ENCODE measurements at places on chromosomes 16 and 17.

GRCh38 chr16:84183911-84184591 is 2.8 kb downstream of the TAF1C start:
- no peak for DNase-seq

- no peak for DNase-seq
These were observed 71.4 kb upstream of the IRX6 start for GRCh38 chr16:55252577-55252976.

DNA sequence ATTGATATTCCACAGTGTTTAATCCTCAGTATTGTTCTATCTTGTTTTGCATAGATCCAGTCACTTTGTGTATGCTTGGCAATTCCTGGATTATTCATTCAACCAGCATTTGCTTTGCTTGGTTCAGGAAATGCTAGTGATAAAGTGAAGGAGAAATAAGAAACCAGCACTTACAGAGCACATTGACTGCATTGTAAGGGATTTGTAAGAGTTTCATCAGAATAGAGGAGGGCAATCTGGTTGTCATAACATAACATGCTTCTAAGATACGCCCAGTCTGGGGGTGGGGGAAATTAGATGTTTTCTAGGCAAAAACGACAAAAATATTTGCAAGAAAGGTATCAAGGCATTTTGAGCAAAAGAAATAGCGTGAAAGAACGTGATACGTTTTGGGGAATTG is 40.4 kb downstream of the TNRC6A start:
- no peak for DNase-seq

DNA sequence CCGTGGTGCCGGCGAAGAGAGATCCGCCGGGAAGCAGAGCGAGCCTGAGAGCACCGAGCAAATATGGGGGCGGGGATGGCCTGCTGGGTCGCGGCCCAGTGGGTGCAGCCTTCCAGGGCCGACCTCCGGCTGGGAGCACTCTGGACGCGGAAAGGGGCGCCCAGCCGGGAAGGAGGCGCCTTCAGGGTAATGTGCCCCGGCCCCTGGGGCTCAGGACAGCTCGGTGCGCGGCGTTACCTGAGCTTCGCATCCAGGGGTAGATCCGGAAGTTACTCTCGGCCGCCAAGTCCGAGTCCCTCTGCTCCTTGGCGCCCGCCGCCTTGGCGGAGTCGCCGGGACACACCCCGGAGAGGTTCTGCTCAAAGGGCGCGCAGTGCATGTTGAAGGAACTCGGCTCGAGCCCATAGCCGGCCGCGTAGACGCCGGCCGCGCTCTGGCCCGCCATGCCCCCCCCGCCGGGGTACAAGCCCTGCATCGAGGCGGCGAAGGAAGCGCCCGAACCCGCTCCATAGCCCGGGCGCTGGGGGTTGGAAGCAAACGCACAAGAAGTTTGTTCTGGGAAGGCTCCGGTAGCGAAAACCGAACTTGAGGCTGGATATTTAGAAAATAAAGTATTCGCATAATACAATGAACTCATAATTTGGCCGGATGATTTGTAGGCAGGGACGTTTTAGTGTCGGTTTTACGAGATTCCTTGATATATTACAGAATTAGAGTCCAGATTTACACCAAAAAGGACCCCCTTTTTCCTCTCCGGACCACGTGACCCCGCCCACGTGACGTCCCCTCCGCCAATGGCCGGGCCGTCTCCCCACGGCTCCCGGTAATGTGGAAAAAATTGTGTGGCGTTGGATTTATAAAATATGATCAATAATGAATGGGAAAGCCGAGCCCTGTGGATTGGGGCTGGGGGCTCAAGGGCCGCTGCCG is at the start of gene HOXB7:
Gene HOXB7, minus strand, starts transcription at position 736 of the 930 bp plus-strand sequence. Its CDS starts 99 bp downstream, at position 637.
- no peak for DNase-seq

- DNase-seq: no peak
These were observed at the start of gene ABCC3 for GRCh38 chr17:50634224-50634914. Gene ABCC3, plus strand, starts transcription at chr17:50634881. Its CDS starts 56 bp downstream, at chr17:50634937.

GRCh38 chr17:43791589-43791988 is 11.4 kb downstream of the CFAP97D1 start:
- DNase-seq: no peak

DNA sequence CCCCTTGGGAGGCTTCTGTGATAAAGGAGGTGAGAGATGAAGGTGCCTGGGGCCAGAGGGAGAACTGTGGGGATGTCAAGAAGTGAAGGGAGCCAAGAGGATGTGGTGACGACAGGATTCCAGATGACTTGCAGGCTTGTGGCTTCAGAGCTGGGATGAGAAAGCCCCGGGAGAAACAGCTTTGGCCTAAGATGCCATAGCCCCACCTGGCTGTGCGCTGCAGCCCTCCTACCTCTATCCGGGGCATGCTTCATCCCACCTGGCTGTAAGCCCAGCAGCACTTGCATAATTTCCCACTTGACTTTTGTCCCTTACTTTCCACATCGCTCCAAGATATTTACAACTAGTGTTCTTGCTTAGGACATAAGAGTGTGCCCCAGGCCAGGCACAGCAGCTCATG is 29.3 kb downstream of the GINS3 start:
- DNase-seq: no peak

DNA sequence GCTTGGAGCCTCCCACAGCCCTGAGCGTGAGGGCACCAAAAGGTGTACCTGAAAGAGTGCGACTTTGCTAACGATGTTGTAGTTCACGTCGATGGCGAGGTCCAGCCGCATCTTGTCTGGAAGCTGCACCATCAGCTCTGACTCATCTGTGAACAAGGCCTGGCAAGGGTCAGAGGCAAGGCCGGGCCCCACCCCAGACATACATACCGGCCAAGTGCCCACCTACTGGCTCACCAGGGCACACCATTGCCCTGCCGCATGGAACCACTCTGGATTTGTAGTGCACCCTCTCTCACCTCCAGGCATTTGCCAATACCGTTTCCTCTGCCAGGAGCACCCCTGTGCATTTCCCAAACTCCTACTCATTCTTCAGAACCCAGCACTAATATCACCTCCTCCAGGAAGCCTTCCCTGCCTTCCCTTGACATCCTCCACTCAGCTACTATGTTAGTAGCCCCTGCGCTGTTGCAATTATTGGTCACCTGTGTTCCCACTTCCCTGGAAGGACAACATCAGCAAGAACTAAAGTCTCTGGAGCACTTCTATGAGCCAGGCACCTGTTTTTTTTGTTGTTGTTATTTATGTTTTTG is 69.4 kb downstream of the CNGB1 start:
- no peak for DNase-seq

DNA sequence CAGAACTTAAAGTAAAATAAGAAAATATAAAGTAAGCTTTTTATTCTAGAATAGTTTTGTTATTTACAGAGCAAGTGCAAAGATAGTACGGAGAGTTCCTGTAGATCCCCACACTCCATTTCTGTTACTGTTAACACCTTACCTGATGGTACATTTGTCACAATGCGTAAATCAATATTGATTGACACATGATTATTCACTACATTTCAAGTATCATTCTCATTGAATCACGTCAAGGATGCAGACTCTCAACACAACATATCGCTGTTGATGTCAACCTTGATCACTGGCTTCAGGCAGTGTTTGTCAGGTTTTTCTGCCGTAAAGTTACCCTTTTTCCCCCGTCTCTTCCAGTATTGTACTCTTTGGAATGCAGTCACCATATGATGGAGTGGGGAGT is 64.2 kb upstream of the WSCD1 start:
- no peak for DNase-seq

GRCh38 chr17:20852239-20852989 is 190.4 kb downstream of the USP22 start:
- no peak for DNase-seq

DNA sequence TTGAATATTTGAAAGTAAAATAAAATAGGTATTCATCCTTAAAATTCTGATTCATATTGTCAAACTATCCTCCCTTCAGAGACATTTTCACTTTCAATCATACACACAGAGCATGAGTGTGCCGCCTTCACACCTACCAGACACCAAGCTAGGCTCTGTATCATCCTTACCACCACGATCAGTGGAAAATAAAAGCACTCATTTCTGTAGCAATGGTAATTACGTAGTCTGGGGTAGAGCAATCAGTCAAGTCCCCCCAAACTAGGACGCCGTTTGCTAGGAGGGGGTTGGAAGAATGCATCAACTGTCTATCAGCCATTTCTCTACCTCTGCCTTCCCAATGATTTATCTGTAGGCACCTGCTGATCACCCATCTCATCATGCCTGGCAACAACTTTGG is 84.6 kb upstream of the GRIN2A start:
- no peak for DNase-seq

DNA sequence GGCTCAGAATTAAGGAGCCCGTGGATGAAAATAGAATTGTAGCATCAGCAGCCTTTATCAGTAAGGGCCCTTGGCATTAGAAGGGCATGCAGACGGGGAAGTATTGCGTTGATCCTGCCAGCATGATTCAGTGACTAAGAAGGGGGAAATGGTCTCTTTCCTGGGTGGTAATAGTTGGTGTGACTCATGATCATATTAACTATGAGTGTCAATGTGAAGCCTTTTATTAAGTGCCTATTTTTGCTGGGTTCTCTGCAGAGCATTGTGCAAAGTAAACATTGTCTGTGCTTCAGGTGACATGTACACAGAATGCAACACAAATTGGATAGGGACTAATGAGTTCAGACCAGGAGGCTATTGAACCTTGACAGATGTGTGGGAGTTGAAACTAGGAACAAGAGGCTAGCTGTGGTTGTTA is 24.5 kb downstream of the RCVRN start:
- no peak for DNase-seq

Data from NCI-H187 (cell line).